ENCODE measurements at places on chromosomes 16 and 17.

DNA sequence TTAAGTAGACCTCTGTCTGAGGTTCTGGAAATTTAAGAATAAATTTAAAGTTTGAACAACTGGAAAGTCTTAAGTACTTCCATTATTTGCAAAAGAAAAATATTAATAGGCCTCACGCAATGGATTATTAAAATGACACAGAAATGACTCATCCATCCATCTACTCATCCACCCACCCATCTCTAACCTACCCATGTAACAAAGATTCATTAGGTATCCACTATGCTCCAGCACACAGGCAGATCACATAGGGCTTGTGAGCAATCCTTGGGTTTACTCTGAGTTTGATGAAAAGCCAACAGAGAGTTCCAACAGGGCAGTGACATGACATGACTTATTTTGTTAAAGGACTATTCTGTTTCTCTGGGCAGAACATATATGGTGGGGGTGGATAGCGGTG is 93.3 kb downstream of the HELZ start:
- peak; percentile 34 for DNase-seq

GRCh38 chr17:13415871-13416416 is 185.8 kb downstream of the HS3ST3A1 start:
- no peak for DNase-seq

- DNase-seq: no peak
These were observed 791 bp downstream of the MCRIP2 start for GRCh38 chr16:642189-643049.

GRCh38 chr17:48728232-48729231 is at the start of gene HOXB13:
HOXB13 (minus strand) TSS chr17:48728750; CDS start chr17:48728593, 157 bp downstream.
- peak; percentile 73 for DNase-seq

DNA sequence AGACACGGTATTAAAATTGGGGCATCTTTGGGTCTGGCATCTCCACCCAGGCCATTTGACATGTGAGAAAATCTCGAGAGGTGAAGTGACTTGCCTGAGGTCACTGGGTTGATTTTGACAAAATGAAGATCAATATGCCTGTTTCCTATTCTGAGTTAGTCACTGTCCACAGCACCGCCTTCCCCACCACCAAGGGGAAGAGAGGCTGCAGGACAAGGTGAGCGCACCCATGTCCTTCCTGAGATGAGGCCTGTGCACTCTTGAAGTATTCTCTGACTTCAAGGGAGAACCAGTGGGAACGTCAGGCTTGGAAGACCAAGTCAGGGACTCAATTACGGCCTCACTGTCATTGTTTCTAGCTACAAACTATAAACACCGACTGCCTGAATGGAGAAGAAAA is 49.9 kb upstream of the WSB1 start:
- DNase-seq: no peak

- DNase-seq: no peak
These were observed 482.2 kb upstream of the SOX9 start for GRCh38 chr17:71638668-71639067.

DNA sequence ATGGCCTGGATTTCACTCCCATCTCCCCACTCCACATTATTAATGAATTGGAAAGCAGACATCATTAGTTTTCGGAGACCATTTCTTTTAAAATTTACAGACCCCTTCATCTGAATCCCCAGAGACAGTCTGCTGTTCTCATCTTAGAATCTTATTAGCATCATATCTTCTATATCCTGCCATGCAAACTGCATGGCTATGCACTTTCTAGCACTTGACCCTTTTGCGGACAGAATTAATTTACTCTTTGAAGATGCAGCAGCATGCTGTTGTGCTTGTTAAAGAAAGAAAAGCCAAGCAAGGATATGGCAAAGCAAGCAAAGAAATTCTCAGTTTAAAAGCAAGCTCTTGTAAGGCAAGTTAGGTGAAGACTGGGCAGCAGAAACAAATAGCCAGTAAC is 201.2 kb upstream of the PMFBP1 start:
- no peak for DNase-seq

- DNase-seq: no peak
These were observed 252.3 kb downstream of the SHISA9 start for GRCh38 chr16:13153696-13154095.

- DNase-seq: no peak
These were observed 4.2 kb upstream of the GPRC5B start for GRCh38 chr16:19888834-19889233.

Measured in epithelial cell of prostate (primary cell).